Lung (tissue), 17 donors: ENCODE measurements at places on chromosomes 16 and 17. TPM values are rescaled to one million over a fixed set of nuclear protein-coding genes. Genes with fewer than 3 reads are reported as not detected.
A peak's percentile ranks its signal among the peaks of the same experiment; 100 is the strongest.

PKMYT1 gene
- 9.4 TPM for polyA plus RNA-seq

KRTAP4-3 gene
- polyA plus RNA-seq: not detected

GP1BA gene
- 1.4 TPM for polyA plus RNA-seq

CDH1 gene
- 59.2 TPM for polyA plus RNA-seq

PRDM7 gene
- not detected for polyA plus RNA-seq

ERN1 gene
- polyA plus RNA-seq: 8.3 TPM

SLC16A13 gene
- polyA plus RNA-seq: 7.9 TPM

TPPP3 gene
- polyA plus RNA-seq: 186 TPM

KRT39 gene
- polyA plus RNA-seq: not detected

DNA sequence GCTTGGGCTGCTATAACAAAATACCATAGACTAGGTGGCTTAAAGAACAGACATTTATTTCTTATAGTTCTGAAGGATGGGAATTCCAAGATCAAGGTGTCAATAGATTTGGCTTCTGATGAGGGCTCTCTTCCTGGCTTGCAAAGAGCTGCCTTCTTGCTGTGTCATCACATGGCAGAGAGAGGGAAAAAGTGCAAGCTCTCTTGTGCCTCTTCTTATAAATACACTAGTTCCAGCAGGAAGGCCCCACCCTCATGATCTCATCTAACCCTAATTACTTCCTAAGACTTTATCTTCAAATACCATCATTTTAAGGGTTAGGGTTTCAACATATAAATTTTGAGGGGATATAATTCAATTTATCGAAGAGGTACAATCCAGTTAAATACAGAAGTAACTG is 30.6 kb downstream of the ABCA9 start:
- H3K36me3 ChIP-seq: no peaks in the 10 kb centered on the region
- H3K27me3 ChIP-seq: no peaks in the 10 kb centered on the region
- H3K4me1 ChIP-seq: no peaks in the 10 kb centered on the region
- H3K4me3 ChIP-seq: no peak overlapping the region
- H3K27ac ChIP-seq: no peak overlapping the region
- DNase-seq: no peak

DNA sequence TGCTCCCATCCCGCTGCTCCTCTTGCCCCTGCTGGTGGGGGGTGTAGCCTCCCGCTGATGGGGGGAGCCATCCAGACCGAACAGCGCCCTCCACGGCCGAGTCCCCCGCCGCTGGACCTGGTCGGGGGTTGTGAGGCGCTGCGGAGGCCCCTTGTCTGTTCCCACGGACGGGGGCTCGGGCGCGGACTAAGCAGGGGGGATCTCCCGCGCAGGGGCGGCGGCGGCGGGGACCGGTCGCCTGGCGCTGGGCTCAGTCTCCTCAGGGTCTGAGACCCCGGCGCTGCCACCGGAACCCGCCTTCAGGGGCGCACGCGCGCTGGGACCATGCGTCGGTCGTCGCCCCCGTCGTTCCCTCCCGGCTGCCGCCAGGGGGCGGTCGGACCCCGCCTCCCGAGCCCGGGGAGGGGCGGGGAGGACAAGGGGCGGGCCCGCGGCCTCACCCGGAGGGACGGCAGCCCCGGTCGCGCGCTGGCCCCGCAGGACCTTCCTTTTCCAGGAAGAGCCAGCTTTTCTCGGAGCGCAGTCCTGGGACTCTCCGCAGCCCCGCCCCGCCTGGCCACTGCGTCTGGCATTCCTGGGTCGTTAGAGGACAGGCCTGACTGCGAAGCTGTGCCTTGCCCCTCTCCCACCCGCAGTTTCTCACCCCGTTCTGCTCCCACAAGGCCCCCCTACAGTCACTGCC is 6.3 kb upstream of the IL32 start:
- H3K27ac ChIP-seq: peak overlapping the region; percentile 71
- H3K27me3 ChIP-seq: no peaks in the 10 kb centered on the region
- H3K36me3 ChIP-seq: no peaks in the 10 kb centered on the region
- peak; percentile 91 for DNase-seq
- peaks cover 7% of the 10 kb centered on the region for H3K4me1 ChIP-seq

DNA sequence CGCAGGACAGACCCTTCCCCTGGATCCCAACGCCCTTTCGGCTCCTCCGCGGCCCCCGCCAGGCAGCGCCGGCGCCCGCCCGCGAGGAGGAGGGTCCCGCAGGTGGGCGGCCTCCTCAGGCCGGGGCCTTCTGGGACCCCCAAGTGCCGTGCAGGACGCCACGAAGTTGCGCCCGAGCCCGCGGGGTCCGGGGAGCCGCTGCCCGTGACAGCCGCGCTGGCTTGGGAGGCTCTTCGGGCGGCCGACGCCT is 504 bp downstream of the ERN1 start:
- H3K4me1 ChIP-seq: peaks cover 3% of the 10 kb centered on the region
- no peaks in the 10 kb centered on the region for H3K36me3 ChIP-seq
- peak overlapping the region; percentile 77 for H3K4me3 ChIP-seq
- no peaks in the 10 kb centered on the region for H3K27me3 ChIP-seq
- DNase-seq: no peak

- no peaks in the 10 kb centered on the region for H3K27me3 ChIP-seq
- peak overlapping the region; percentile 62 for H3K27ac ChIP-seq
- DNase-seq: peak; percentile 69
- H3K36me3 ChIP-seq: no peaks in the 10 kb centered on the region
- H3K4me3 ChIP-seq: peak overlapping the region; percentile 64
Measured at GRCh38 chr17:59154292-59154720, 680 bp downstream of the SKA2 start.

GRCh38 chr16:71205482-71206131 is 24.9 kb downstream of the HYDIN start:
- no peak for DNase-seq
- no peaks in the 10 kb centered on the region for H3K4me1 ChIP-seq
- H3K27me3 ChIP-seq: no peaks in the 10 kb centered on the region
- H3K36me3 ChIP-seq: no peaks in the 10 kb centered on the region
- H3K27ac ChIP-seq: no peak overlapping the region

DNA sequence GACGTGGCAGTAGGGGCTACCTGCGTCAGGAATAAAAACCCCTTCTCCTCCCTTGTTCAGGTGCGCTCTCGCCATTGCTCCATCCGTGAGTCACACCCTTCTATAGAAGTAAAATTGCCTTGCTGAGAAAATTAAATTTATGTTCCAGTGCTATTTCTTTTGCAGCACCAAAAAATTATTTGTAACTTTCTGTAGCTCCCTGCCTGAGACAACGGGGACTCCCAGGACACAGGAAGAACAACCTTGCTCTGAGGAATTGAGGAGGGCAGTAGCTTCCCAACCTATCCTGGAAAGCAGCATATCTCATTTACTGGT is 85.4 kb downstream of the EMP2 start:
- no peaks in the 10 kb centered on the region for H3K27me3 ChIP-seq
- no peaks in the 10 kb centered on the region for H3K36me3 ChIP-seq
- peaks cover 2% of the 10 kb centered on the region for H3K4me1 ChIP-seq
- no peak overlapping the region for H3K27ac ChIP-seq
- H3K4me3 ChIP-seq: no peak overlapping the region

GRCh38 chr16:67514382-67514828 is 14.2 kb upstream of the RIPOR1 start:
- H3K4me1 ChIP-seq: no peaks in the 10 kb centered on the region
- no peaks in the 10 kb centered on the region for H3K36me3 ChIP-seq
- peak; percentile 69 for DNase-seq

DNA sequence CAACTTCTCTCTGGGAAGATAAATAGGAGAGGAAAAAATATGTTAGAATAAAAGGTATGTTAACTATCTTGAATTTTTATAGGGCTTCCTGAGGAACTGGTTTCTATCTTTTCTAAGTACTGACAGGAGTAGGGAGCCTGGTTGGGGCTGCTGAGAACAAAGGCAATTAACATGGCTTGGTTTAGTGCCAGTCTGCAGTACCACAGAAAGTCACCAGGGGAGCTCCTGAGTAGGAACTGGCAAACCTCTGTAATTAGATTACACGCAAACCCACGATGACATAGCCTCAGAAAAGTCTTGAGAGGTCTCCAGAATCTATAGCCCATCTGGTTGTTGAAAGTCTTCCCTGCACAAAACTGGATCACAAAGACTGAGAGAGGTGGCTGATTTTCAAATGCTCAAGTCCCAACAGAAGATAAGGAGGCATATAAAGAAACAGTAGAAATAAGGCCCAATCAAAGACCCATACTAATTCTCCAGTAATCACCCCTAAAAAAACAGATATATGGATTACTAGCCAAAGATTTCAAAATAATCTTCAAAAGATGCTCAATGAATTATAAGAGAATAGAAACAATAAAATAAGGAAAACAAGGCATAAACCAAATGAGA is 11.7 kb upstream of the CNTNAP4 start:
- no peaks in the 10 kb centered on the region for H3K27me3 ChIP-seq
- no peak overlapping the region for H3K27ac ChIP-seq
- no peak overlapping the region for H3K4me3 ChIP-seq
- H3K4me1 ChIP-seq: no peaks in the 10 kb centered on the region

DNA sequence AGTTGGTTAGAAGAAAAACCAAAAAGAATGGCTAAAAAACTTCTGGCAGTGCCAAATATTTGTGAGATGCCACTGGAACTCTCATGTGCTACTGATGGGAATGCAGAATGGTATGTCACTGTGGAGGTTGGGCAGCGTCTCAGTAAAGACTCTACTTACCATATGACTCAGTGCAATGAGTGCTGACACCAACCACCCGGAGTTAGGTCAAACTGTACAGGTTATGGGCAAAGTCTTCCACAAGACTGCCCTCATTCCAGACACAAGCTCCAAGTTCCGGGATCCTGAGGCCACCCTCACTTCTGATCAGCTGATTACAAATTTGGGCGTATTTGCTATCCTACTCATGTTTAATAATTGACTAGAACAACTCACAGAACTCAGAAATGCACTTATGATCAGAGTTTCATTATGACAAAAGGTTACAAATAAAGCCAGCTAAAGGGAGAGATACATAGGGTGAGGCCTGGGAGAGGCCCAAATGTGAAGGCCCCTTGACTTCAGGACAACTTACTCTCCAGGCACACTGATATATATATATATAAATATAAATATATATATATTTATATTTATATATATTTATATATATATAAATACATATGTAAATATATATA is 114.9 kb downstream of the TRIM37 start:
- peak; percentile 32 for DNase-seq
- peaks cover 3% of the 10 kb centered on the region for H3K36me3 ChIP-seq
- H3K27me3 ChIP-seq: no peaks in the 10 kb centered on the region
- no peak overlapping the region for H3K4me3 ChIP-seq
- H3K27ac ChIP-seq: no peak overlapping the region
- H3K4me1 ChIP-seq: no peaks in the 10 kb centered on the region

- DNase-seq: no peak
- no peaks in the 10 kb centered on the region for H3K36me3 ChIP-seq
- H3K27ac ChIP-seq: no peak overlapping the region
- H3K4me1 ChIP-seq: peaks cover 38% of the 10 kb centered on the region
Measured at GRCh38 chr16:50574745-50575136, 26.5 kb downstream of the NKD1 start.

DNA sequence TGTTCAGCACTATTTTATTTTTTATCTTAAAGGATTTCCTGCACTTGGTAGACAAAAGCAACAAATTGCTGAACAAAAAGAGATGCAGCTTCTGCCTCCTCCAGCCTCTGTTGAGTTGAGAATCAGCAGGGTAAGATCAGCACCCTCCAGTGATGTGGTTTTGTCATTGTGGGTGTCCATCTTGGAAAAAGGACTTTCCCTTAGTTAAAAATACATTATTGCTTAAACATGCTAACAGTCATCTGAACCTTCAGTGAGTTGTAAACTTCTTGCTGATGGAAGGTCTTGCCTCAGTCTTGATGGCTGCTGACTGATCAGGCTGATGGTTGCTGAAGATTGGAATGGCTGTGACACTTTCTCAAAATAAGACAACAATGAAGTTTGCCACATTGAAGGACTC is 101.2 kb downstream of the PHKB start:
- H3K27ac ChIP-seq: no peak overlapping the region
- H3K4me3 ChIP-seq: no peak overlapping the region
- no peaks in the 10 kb centered on the region for H3K4me1 ChIP-seq

- peaks cover 4% of the 10 kb centered on the region for H3K4me1 ChIP-seq
- no peak overlapping the region for H3K27ac ChIP-seq
- no peaks in the 10 kb centered on the region for H3K27me3 ChIP-seq
- H3K4me3 ChIP-seq: no peak overlapping the region
- peaks cover 17% of the 10 kb centered on the region for H3K36me3 ChIP-seq
Measured at GRCh38 chr17:37092071-37092470, 143.3 kb downstream of the AATF start.

DNA sequence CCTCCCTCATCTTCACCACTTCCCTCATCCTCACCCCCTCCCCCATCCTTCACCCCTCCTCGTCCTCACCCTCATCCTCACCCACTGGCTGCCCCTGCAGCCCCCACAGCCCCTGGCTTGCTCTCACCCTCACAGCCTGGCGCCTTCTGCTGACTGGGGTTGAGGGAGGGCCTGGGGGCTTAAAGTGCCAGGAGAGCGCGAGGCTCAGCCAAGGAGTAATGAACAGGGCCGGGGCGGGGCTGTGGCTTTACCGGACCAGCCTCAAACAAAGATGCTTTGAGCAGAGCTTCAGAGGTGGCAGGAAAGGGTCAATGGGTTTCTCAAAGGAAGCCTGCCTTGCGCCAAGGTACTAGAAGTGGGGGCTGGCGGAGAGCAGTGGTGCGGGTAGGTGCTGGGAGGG is at the start of gene PRSS33:
Gene PRSS33, minus strand, starts transcription at position 155 of the 400 bp plus-strand sequence. CDS start 1,013 bp downstream, outside the sequence.
- H3K4me3 ChIP-seq: no peak within 1 kb of the TSS
- no peaks in the 10 kb centered on the region for H3K4me1 ChIP-seq
- H3K27me3 ChIP-seq: no peaks in the 10 kb centered on the region
- DNase-seq: peak; percentile 49
- H3K27ac ChIP-seq: no peak within 1 kb of the TSS

- H3K4me3 ChIP-seq: no peak overlapping the region
- no peaks in the 10 kb centered on the region for H3K27me3 ChIP-seq
- no peak overlapping the region for H3K27ac ChIP-seq
- H3K4me1 ChIP-seq: no peaks in the 10 kb centered on the region
Measured at GRCh38 chr16:58088091-58088490, 41.1 kb downstream of the CFAP20 start.

- no peak for DNase-seq
- no peak overlapping the region for H3K4me3 ChIP-seq
- no peak overlapping the region for H3K27ac ChIP-seq
Measured at GRCh38 chr17:55607731-55608341, 96.6 kb upstream of the SMIM36 start.

DNA sequence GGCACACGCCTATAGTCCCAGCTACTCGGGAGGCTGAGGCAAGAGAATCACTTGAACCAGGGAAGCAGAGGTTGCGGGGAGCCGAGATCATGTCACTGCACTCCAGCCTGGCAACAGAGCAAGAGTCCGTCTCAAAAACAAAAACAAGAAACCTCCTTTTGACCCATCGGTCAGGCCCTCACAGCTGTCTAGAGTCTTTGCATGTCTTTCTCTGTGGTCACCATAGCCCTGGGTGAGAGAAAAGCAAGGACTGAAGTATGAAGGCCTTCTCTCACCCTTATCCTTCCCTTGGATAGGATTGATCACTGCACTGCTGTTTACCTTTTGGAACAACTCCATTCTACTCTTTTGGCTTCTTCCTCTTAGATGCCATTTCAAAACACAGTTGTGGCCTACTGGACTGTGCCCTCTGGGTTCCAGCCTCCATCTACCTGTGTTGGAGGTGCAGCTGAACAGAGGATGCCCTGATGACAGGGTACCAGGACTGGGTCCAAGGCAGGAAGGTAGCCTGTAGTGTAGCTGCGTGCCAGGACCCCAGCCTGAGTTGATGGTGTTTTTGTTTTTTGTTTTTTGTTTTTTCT is 37.1 kb downstream of the LDHD start:
- no peak overlapping the region for H3K27ac ChIP-seq
- H3K4me3 ChIP-seq: no peak overlapping the region
- no peaks in the 10 kb centered on the region for H3K36me3 ChIP-seq
- no peak for DNase-seq
- H3K27me3 ChIP-seq: no peaks in the 10 kb centered on the region
